ENCODE measurements at places on chromosomes 16 and 17.

- no peak for DNase-seq
Measured at GRCh38 chr16:2324296-2324859, 16.1 kb downstream of the ABCA3 start.

DNA sequence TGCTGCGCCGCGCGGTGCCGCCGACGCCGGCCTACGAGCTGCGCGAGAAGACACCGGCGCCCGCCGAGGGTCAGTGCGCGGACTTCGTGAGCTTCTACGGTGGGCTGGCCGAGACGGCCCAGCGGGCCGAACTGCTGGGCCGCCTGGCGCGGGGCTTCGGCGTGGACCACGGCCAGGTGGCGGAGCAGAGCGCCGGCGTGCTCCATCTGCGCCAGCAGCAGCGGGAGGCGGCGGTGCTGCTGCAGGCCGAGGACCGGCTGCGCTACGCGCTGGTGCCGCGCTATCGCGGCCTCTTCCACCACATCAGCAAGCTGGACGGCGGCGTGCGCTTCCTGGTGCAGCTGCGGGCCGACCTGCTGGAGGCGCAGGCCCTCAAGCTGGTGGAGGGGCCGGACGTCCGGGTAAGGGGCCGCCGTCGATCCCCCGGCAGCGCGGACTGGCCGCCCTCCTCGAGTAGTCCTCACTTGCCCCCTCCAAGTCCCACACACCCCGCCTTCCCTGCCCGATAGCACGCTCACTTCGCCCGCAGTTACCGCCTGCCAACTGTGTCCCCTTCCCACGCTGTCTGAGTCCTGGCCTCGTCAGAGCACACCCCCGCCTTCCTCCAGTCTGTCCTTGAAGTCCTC, 470 bp downstream of the MLYCD start:
- DNase-seq = no peak

GRCh38 chr16:80500116-80500859, 40.5 kb upstream of the DYNLRB2 start:
- DNase-seq = no peak

DNA sequence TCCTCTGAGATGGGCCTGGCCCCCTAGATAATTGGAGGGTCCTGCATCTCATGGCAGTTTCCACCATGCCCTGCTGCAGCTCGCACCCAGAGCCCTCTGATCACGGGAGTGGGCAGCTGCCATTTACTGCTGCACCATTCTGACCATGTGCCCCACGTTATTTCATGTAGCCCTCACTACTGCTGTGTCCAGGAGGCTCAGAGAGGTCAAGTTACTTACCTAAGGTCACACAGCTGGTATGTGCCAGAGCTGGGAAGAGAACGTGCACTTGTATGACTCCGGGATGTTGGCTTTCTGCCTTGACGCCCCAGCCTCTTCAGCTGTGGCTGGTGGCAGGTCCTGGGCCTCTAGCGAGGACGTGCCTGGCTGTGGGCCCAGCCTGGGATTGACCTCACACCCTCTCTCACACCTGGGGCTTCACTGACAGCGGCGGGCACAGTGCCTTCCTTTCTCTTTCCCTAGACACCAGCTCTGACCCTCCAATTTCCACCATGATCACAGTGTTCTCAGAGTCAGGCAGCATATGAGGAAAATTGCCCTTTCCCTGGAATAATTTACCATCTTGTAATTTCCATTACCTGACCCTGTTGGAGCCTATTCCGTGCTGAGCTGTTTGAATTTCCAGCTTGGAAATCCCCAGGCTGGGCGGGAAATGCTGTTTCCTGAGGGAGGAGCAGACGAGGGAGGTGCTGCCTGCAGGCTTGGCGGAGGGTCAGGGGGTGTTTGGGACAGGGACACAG, 18.5 kb upstream of the DOC2B start:
- DNase-seq = no peak

DNA sequence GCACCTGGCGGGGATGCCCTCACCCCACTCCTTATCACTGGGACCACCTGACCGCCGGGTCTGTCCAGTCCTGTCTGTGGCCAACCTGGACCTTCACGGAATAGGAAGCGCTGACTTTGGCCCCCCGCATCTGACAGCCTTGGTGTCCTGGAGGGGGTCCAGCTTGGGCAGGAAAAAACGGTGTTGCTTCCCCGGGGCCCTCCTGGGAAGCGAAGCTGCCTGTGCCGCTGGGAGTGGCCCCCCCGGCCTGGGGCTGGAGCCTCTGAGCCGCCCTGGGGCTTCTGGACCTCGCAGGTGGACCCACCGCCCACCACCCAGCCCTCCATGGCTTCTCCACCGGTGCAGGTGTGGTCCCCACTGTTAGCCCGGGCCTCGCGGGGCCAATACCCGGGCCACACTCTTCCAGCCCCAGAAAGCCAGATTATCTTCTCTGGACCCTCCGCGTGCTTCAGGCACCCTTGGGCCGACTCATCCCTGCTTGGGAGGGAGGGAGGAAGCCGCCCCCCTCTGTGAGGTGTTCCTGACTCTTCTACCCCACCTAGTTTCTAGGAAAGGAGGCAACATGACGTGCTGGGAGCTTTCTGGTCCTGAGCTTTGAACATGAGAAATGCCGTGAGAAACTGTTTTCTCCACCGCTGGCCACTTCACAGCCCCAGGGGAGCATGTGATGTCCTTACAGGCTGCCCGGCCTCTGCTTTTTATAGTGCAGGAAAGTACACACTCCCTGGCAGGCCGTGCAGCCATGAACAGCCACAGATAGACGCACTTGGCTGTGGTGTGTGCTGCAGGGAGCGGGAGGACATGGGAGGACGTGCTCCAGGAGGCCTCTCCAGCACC, 1.1 kb downstream of the C1QTNF1 start:
- no peak for DNase-seq

GRCh38 chr17:28271431-28271830, 47.6 kb upstream of the TMEM97 start:
- no peak for DNase-seq

DNA sequence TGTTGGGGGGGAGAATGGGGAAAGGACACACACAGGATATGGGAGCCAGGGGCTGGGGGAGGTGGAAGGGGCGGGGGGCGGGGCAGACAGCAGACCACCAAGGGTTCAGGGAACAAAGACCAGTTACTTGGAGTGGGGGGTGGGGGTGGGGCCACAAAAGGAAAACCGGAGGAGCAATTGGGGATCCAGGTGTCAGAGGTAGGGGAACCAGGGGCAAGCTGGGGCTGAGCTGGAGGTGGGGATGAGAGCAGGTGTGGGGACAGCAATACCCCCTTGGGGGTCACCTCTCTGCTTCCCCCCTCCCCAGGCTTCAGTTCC, 1.4 kb upstream of the ORAI3 start:
- DNase-seq = no peak

DNA sequence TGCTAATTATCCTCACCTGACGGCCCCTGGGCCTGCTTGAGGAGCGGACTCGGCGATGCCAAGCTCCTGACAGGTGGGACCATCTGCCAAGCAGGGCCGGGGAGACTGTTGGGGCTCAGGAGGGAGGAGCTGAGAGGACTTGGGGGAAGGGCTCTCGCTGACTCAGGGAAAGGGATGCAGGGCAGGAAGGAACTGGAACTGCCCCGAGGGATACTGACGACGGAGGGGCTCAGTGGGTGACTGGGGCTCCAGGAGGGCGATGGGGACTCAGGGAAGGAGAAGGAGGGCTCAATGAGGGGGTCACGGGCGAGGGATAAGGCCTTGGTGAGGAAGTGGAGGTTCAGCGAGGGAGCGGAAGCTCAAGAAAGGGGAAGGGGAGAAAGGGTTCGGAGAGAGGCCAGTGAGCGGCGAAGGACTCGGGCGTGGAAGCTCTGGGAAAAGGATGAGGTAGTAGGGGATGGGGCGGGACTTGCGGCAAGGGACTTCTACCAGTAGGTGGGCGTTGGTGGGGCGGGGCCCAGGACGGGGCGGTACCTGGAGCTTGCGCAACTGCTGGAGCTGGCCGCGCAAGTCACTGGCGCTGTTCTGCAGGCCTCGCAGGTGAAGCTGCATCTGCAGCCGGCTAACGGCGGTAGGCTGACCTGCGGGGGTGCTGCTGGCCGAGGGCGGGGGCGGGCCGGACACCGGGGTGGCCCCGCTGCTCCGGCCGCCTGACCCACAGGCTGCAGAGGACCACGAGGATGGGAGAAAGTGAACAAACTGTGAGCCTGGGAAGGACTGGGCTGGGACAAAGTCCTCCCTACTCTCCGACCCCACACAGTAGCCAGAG, 46.5 kb downstream of the SRCIN1 start:
- peak; percentile 96 for DNase-seq

GRCh38 chr17:48539177-48539576, 5.7 kb downstream of the HOXB2 start:
- no peak for DNase-seq
